ENCODE measurements at places on chromosomes 1 and 21.

DNA sequence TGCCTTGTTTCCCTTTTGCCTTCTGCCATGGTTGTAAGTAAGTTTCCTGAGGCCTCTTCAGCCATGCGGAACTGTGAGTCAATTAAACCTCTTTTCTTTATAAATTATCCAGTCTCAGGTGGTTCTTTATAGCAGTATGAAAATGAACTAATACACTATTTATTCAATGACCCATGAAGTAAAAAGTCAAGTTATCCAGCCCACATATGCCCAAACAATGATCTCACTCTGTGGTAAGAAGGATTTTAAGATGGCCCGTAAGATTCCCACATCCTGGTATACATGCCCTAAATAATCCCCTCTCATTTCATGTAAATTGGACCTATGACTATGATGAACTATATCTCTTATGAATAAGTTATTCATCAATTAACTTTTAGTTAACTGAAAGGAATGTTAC is 1008.3 kb upstream of the B3GALT2 start:
- no peak for DNase-seq

GRCh38 chr21:27475363-27475955 is 508.6 kb upstream of the ADAMTS5 start:
- no peak for DNase-seq

DNA sequence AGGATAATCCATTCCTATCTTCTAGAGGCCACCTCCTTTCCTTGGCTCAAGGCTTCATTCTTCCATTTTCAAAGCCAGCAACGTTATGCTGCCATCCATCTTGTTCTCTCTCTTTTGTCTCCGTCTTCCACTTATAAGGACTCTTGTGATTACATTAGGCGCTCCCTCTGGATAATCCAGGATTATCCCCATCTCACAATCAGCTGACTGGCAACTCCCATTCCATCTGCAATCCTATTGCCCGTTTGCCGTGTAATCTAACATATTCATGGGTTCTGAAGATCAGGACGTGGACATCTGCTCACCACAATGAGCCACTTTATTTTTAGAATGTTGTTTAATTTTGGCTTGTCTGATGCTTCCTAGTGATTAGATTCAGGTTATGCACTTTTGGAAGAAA is 89.3 kb downstream of the EBNA1BP2 start:
- no peak for DNase-seq

DNA sequence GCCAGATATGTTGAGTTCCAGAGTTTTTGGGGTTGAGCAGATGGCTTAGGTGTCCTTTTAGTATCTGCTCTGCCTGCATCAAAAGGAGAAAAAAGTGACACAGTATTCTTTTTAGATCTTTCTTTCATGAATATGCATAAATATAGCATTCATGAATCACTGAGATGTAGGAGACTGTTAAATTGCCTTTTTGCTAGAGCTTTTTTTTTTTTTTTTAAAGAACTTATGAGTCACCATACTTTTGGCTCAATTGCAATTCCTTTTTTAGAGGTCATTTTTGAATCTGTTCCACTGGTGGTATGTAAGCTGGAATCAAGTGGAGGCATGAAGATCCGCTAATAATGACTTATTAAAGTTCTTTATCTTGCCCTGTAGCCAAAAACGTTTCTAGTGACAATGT is 480.9 kb upstream of the ZRANB2 start:
- no peak for DNase-seq

GRCh38 chr1:147083919-147084272 is 88.4 kb downstream of the PRKAB2 start:
- no peak for DNase-seq
